Brain pericyte (primary cell): ENCODE measurements at places on chromosomes 16 and 17.

DNA sequence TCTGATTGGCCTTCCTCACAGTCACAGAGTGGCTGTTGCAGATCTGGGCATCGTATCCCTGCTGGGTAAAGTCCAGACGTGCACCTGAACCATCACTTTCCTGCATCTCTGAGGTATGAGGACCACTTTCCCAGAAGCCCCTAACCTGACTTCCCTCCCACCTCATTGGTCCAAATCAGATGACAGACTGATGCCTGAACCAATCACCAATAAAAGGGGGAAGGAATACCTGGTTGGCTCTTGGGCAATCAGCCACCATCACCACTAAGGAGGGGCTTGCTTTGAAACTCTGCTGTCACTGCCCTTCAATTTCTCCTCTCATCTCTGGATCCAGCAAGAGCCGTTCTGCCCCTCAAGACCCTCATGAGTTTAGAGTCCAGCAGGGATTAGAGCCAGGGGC is 13.6 kb upstream of the WFDC1 start:
- DNase-seq: no peak

GRCh38 chr16:68065716-68066305 is 19.4 kb upstream of the NFATC3 start:
- DNase-seq: no peak

DNA sequence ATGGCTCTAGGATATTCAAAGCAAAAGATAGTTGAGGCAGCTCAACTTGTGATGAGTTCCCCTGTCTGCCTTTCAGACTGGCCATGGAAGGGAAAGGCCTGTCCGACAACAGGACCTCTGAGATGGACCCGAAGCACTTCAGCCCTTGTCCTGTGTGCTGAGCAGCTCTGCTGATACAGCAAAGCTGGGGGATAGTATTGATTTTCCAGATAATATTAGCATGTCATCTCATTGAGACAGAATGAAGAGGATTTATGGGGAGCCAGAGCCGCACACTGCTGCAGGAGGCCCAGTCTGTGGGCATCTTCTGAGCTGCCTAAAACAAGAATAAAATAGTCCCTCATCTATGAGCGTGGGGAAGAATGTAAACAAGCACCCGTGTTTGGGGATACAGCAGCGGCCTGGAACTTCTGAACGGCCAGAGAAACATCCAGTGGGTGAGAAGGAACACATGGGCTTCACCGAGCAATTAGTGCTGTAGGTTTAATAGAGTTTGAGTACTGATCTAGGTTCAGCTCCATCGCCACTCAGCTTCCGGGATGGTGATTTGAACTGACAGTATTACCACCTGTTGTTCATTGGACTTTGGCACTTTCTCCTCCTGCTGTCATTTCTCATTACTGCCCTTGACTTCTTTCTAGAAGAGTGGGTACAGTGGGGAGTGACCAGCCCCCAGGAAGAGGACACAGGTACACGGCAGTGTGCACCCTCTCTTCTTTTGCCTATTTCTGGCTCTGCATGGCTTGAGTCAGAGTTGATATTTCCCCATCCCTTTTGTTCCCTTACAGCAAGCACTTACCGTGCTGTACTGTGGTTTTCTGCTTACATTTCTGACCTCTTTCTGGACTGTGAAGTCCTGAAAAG is 96.5 kb upstream of the TBX2 start:
- no peak for DNase-seq

- no peak for DNase-seq
Observed at GRCh38 chr16:57690782-57691471, 3.7 kb upstream of the DRC7 start.

- no peak for DNase-seq
Observed at GRCh38 chr17:68178831-68179230, 69.0 kb upstream of the AMZ2 start.

GRCh38 chr17:69908626-69909368 is 166.2 kb upstream of the KCNJ16 start:
- no peak for DNase-seq

- DNase-seq: no peak
Observed at GRCh38 chr17:82524540-82524939, 5.0 kb downstream of the FOXK2 start.

DNA sequence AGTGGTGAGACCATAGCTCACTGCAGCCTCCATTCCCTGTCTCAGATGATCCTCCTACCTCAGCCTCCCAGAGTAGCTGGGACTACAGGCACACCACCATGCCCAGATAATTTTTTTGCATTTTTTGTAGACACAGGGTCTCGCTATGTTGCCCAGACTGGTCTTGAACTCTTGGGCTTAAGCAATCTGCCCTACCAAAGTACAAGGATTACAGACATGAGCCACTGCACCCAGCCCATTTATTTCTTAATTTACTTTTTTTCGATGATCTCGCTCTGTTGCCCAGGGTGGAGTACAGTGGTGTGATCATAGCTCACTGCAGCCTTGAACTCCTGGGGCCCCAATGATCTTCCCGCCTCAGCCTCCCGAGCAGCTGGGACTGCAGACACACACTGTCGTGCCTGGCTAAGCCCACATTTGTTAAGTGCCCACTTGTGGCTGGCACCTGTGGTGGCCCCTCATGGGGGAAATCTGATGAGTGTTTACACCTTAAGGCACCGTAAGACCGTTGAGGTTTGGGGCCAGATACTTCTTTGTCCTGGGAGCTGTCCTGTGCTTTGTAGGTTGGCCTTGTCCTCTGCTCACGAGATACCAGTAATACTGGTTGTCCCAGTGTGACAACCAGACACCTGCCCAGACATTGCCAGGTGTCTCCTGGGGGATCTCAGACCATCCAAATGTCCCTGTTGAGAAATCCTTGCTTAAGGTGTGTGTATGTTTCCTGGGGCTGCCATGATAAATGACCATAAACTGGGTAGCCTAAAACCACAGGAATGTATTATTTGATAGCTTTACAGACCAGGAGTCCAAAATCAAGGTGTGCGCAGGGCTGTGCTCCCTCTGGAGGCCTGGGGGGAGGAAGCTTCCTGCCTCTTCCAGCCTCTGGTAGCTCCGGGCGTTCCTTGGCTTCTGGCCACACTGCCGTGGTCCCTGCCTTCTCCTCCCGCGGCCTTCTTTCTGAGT is 141.4 kb upstream of the GSE1 start:
- no peak for DNase-seq

DNA sequence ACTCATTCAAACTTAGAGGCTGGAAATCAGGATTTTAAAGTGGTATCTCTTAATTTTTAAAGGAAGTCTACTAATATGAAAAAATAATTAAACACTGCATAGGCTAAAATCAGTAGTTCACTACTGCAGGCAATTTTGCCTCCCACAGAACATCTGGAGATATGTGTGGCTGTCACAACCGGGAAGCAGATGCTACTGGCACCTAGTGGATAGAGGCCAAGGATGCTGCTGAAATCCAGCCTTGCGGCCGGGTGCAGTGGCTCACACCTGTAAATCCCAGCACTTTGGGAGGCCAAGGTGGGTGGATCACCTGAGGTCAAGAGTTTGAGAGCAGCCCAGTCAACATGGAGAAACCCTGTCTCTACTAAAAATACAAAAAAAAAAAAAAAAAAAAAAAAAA is 473.9 kb downstream of the XYLT1 start:
- DNase-seq: no peak

GRCh38 chr17:61280338-61280737 is 119.3 kb upstream of the TBX2 start:
- no peak for DNase-seq

DNA sequence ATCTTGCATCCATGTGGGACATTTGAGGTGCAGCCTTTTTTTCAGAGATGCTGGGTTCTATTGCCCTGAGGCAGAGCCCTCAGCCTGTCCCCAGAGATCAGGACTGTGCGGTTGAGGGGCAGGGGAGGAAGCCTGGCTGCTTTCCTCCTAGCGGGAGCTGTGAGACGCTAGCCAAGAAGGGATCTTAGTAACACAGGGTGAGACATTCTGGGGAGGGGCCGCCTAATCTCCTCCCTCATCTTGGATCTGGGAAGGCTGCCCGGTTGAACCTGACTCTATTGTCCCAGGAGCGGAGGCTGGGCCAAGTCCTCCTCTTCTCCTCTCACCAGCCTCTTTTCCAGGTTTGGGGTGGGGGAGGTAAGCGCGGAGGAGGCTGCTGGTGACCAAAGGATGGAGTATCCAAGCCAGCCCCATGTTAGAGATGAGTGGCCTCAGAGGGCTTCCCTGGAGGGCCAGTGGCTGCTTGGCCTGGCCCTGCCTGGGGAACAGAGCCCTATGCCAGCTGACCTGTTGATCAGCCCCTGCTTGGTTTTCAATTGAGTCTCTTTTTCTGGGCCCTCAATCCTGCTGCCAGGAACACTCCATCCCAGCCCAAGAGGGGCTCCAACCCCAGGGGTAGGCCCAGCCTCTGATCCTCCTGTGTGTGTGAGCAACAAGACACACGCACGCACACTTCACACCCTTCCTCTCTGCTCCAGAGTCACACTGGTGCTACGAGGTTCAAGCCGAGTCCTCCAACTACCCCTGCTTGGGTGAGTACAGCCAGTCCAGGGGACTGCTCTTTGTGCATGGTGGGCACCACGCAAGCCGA is 5.0 kb downstream of the CA4 start:
- no peak for DNase-seq

DNA sequence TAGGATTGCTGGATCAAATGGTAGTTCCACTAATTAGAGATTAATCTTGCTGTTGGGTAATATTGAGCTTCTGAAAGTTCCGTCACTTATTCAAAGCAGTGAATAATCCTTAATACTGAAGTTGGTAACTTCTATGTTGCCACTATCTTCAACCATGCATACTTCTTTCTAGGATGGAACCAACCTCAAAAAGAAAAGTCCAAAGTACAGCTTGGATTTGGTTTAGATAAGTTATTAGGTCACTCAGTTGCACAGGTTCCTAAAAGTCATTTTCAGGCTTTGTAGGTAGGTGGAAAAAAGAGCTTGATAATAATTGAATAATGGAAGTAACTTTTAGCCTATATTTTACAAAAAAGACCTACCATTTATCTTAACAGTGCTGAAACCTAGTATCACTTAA is 78.7 kb downstream of the MAP2K4 start:
- DNase-seq: no peak

DNA sequence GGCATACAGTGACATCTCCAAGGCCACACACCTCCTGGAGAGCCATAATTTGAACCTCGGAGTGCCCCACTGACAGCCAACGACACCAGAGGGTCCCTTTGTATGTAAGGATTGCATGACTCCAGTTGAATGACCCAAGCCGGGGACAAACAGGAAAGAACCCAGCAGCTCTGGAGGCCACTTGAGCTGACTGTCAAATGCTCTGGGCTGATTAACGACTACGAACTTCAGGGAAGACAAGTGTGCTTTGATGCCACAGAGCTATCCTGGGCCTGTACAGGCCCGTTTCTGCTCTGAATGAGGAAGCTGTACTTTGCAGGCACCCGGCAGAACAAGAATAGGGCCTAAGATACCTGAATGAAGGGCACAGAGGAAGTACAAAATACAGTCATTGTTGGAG is 404.6 kb downstream of the SLC39A11 start:
- DNase-seq: no peak

GRCh38 chr17:74217037-74217730 is 3.8 kb downstream of the TTYH2 start:
- DNase-seq: no peak

DNA sequence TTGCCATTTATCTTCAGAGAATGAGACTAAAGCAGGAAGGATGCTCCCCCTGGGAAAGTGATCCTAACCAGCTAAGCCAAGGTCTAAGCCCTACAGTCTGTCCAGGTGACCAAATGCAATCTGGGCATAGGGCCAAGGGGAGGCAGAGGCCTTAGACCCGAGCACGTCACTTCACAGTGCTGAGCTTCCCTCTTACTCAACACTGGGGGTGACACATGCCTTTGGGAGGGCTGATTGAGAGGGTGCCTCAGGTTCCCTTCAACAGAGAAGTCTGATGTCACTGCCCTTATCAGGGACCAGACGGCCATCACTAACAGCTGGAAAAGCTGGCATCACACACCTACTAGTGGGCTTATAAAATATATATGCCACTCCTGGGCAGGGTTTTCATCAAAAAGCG is 4.0 kb downstream of the CIAO2B start:
- no peak for DNase-seq

- DNase-seq: no peak
Observed at GRCh38 chr16:29702269-29702668, 23.3 kb downstream of the QPRT start.

DNA sequence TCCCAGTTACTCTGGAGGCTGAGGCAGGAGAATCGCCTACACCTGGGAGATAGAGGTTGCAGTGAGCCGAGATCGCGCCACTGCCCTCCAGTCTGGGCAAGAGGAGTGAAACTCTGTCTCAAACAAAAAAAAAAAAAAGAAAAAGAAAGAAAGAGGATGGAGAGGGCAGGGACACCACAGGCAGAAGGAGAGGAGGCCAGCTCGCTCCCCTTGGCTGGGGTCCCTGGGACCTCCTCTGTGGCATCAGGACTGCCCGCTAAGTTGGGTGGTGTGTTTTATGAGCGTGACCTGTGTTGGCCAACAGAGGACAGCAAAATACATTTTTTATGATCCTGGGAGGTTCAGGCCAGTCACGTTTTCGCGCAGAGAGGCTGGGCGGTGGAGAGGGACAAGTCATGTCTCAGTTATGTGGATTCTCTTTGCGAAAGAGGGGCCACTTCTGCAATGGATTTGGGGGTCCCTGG is 229.6 kb downstream of the MRTFB start:
- DNase-seq: no peak

- DNase-seq: no peak
Observed at GRCh38 chr17:63082952-63083351, 116.9 kb downstream of the TANC2 start.

DNA sequence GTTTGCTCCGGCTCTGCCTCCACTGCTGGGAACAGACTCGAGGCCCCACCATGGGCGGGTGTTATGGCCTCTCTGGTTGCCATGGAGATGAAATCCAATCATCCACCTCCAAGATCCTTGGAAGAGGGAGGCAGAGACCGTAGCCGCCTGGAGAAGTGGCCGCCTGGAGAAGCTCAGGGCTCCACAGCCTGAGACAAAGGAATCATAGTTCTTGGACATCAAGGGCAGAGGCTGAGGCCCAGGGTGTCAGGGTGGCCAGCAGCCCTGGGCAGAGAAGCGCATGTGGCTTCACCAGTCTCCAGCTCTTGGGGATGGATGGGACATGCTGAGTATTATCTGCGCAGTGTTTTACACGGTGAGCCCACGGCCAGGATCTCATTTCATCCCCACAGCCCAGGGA is 36.2 kb downstream of the ABR start:
- DNase-seq: no peak

DNA sequence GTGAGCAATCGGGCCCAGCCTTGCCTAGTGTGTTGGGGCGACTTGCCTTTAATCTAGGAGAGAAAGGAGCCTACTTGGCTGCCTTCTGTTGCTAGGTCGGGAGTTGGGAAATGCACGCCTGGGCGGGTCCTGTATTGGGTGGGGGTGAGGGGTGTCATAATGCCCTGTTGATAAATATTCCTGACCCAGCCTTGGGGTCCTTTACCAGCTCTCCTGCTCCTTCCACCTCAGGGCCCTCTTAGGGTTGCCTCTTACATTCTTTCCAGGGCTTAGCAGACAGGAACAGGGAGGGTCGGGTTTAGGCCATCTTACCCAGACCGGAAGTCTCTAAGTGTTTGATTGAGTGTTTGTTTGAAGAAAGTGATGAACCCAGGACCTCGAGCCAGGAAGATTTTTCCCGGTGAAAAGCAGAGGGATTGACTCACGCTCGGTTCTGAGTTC is 112.9 kb downstream of the SEC14L1 start:
- no peak for DNase-seq

GRCh38 chr17:59513934-59514841 is 51.2 kb upstream of the DHX40 start:
- no peak for DNase-seq
